ENCODE measurements at places on chromosomes 4 and X.

- no peak for DNase-seq
Observed at GRCh38 chr4:139503622-139504166, 49.8 kb downstream of the RAB33B start.

DNA sequence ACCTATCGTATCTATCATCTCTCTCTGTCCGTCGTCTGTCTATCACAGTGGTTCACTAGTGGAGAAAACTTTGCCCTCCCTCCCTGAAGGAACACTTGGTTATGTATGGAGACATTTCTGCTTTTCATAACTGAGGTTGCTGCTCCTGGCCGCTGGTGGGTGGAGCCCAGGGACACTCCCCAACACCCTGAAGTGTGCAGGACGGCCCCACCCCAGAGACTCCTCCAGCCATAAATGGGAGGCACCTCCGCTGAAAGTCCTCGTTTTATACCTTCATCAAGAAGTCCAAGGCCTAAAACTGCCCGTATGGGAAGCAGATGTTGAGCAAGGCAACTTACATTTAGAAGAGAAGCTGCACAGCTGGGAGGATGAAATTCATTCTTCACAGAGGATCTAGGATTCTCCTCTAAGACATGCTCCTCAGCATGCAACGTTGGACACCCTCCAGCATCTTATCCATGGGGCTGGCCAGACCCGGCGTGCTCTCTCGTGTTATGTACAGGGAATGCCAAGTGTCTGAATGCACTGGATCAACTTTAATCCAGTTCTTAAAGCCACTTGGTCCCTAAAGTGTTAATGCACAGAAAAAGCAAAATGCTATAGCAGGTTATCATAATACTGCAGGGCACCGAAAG lies 43.5 kb downstream of the PRKX start:
- DNase-seq: no peak

GRCh38 chr4:165094873-165095272 lies 17.8 kb downstream of the TMEM192 start:
- DNase-seq: no peak

DNA sequence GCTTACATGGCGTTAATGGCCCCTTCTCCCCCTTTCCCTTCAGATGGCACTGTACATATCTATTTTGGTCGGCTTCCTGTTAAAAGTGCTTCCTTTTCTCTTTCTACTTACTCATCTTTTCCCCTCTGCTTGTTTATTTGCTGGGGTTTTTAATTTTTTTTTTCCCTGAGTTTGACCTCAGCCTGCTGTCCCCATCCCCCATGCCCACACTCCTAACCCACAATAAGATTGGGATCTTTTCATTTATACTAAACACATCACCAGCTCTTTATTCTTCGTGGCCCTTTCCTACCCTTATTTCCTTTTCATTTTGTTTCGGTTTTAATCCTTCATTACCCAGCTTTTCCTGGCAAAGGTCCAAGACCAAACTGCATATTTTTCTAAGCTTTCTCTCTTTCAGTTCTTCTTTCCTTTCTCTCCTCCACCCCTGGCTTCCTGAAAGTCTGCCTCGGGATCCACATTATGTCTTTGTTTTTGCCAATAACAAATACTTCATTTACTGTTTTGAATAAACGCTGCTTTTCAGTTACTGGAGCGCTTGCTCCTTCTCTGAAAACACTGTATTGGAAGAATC lies 152.0 kb upstream of the USP9X start:
- no peak for DNase-seq

GRCh38 chrX:38902972-38903492 lies 101.8 kb downstream of the MID1IP1 start:
- DNase-seq: no peak

DNA sequence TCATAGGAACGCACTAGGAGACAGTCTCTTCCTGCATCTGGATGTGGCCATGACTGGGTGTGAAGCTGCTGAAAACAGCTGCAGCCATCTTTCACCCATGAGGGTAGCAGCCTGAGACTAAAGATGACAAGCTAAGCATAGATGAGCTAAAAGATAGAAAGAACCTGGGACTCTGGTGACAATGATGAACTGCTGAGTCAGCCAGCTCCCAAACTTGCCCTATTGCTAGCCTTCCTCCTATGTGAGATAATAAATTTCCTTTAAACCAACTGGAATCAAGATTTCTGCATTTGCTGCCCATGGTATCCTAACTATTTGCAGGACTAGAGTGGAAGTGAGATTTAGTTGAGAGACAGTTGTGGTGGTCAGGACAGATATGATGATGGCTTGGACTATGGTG lies 21.0 kb upstream of the PI4K2B start:
- no peak for DNase-seq

- no peak for DNase-seq
Observed at GRCh38 chr4:114062499-114062898, 83.1 kb upstream of the ARSJ start.

DNA sequence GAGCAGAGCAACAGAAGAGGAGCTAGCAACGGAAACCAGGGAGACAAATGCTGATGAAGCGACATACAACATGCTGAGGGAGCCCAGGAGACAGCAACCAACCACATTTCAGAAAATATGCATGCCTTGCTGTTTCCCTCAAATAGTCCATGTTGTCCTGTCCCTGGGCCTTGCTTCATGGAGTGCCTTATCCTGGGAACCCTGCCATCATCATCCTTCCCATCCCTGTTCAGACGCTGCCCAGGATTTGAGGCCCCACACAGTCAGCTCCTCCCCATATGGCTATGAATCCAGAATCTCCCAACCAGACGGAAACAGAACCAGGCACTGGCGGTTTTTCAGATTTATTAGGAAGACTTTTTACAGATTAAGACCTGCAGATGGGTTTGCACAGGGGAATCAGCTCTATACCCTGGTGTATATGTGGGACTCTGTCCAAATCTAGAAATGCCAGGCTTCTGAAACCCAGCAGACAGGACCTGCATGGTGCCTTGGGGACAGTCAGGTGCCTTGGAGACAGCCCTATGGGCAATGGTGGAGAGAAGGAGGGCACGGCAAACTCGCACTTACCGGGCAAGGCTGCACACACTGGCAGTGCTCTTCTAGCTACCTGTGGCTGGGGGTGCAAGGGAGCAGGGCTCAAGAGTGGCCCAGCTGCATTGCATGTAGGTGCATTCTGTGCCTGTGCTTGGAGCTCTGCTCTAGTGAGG lies 199.7 kb upstream of the MAMLD1 start:
- DNase-seq: no peak

DNA sequence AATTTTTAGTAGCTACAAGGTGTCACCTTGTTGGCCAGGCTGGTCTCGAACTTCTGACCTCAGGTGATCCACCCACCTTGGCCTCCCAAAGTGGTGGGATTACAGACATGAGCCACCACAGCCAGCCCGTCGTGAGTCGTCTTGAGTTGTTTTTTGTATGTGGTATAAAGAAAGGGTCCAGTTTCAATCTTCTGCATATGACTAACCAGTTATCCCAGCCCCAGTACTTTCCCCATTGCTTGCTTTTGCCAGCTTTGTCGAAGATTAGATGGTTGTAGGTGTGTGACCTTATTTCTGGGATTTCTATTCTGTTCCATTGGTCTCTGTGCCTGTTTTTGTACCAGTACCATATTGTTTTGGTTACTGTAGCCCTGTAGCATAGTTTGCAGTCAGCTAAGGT lies 105.9 kb downstream of the OR13H1 start:
- DNase-seq: no peak

DNA sequence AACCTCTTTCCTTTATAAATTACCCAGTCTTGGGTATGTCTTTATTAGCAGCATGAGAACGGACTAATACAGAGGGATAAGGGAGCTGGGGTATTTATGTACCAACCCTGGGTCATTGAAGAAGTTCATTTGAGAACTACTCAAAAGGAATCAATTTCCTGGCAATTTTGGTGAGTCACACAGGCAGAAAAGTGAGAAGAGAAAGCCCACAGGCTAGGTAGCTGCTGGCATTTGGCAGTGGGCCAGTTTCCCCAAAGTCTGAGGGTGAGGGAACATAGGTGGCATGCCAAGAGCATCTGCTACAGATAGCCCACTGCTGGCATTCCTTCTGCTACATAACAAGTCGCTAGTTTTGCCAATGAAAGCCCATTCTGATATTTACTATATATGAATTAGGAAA lies 411.2 kb downstream of the MID1IP1 start:
- no peak for DNase-seq

DNA sequence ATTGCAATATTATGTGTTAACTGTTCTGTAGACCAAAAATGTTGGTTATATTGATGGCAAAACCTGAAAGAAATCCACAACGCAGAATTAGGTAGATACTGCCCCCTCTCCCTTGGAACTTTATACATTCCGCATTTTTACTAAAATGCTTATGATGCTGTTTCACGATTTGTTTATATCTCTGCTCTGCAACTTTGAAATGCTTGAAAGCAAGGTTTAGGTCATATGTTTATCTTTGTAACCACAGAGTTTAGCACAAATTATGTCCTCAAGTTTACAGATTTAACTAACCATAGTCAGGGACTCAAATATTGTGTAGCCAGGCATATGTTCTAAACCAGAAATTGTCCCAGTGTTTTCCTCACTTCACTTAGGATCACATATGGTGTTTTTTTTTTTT lies 66.1 kb upstream of the H2AZ1 start:
- no peak for DNase-seq

- peak; percentile 82 for DNase-seq
Observed at GRCh38 chr4:3106339-3107186, 32.1 kb downstream of the HTT start.

GRCh38 chr4:165827018-165827417 lies 46.0 kb upstream of the TLL1 start:
- DNase-seq: no peak

GRCh38 chrX:16822723-16823122 lies 36.5 kb downstream of the TXLNG start:
- no peak for DNase-seq

GRCh38 chrX:131366407-131366806 lies 77.3 kb upstream of the IGSF1 start:
- no peak for DNase-seq

GRCh38 chr4:142781114-142781513 lies 65.0 kb downstream of the INPP4B start:
- DNase-seq: no peak

DNA sequence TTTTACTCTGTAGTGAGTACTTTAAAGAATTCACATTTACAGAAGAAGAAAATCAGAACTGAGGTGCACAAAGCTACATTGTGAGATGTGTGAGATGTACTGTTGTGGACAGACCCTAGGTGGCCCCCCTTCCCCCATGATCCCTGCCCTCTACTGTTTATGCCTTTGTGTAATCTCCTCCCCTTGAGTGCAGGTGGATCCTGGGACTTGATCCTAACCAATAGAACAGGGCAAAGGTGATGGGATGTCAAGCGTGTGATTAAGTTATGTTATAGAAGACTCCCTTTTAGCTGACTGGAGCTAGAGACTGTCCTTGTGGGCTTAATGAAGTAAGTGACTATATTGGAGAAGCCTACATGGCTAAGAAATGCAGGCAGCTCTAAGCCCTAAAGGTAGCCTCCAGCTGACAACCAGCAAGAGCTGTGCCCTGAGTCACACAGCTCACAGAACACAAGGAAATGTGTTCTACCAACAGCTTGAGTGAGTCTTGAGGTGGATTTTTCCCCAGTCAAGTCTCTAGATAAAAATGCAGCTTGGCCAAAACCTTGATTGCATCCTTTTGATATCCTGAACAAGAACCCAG lies 225.2 kb upstream of the LEF1 start:
- DNase-seq: no peak

GRCh38 chrX:154021131-154021611 lies 1.5 kb upstream of the IRAK1 start:
- DNase-seq: no peak

- DNase-seq: no peak
Observed at GRCh38 chr4:94588896-94589693, 137.4 kb downstream of the PDLIM5 start.

DNA sequence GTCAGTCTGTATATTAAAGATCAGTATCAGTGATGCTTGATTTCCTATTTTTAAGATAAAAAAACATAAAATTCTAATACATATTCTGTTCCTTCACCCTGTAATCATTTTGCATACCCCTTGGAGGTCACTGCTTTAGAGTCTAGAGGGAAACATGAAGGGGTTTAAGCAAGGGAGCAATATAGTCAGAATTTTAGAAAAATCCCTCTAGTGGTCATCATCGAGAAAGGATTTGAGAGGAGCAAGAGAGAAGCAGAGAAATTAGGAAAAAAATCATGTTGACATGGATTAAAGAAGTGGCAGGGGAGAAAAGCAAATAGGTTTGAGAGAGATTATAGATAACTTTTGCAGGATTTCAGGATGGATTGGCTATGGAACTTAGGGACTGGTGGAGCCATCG lies 11.1 kb downstream of the APEX2 start:
- no peak for DNase-seq

- DNase-seq: no peak
Observed at GRCh38 chr4:39908284-39908683, 69.4 kb downstream of the PDS5A start.

GRCh38 chr4:167218022-167218608 lies 16.2 kb downstream of the SPOCK3 start:
- DNase-seq: no peak

- no peak for DNase-seq
Observed at GRCh38 chrX:119647552-119648420, 41.6 kb upstream of the NKRF start.

DNA sequence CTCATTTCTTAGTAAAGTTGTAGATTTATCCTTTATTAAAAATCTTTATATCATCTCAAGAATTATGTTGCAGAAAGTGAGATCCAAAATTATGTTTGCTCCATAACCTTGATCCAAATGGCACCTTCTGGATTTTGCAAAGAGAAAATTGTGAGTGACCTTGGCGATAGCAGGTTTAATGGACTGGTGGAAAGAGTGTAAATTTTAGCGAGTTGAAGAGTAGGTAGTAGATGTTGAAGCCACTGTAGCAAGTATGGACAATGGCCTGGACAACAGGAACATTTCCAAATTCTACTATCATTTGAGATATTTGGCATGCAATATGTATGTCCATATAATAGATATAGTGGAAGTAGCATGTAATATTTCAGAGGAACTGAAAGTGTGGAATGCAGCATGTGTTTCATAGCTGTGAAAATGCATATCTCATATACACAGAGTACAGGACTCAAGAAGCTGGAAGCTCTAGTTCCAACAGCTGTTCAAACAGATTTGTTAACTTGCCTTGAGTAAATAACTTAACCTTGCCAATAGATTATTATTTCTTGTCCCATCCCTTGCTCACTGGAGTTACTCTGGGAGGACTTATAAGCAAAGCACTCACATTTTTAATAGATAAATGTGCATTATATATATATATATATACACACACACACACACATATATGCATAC lies 152.5 kb upstream of the TLL1 start:
- no peak for DNase-seq

DNA sequence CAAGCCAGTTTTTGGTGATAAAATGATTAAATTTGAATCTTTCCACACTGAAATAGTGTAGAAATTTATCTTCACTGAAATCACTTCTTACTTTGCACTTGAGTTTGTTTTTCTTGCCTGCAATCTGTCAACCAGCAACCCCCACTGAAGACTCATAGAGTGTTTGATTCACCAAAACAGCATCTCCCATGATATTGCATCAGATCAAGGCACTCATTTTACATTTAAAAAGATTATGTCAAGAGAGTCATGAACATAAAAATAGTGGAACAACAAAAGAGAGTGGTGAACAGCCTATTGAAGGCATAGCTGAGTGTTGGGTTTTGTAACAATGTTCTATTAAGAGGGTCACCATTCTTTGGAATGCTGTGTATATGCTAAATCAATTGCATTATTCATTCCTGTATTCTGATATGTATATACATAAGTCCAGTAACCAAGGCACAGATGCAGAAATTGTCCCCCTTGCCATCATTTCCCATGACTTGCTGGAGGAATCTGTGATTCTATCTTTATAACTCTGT lies 1934.9 kb downstream of the ARAP2 start:
- DNase-seq: no peak

GRCh38 chrX:23900220-23900797 lies 7.4 kb downstream of the APOO start:
- no peak for DNase-seq
